Left ventricle myocardium superior (tissue), 1 donor: ENCODE measurements at places on chromosomes 1 and 21. TPM values are rescaled to one million over a fixed set of nuclear protein-coding genes. Genes with fewer than 3 reads are reported as not detected.
A peak's percentile ranks its signal among the peaks of the same experiment; 100 is the strongest.

DNA sequence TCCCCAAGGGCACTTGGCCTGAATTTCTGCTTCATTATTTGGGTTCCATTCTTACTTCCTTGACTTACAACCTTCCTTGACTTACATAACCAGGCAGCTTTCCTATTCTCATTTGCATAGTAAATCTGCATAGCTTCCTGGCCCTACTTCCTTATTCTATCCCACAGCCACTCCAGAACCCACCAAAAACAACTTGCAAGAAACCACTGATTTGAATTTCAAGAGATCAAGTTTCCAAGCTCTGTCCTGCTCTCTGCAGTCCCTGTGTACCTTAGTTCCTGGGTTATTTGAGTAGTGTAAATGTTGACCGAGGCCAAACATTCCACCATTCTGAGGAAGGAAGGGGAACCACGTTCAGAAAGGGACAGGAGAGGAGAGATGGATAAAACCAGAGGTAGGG is 603.3 kb downstream of the PTPRC start:
- DNase-seq = no peak

- DNase-seq = peak; percentile 30
Measured at GRCh38 chr21:15204970-15205286, 140.1 kb upstream of the NRIP1 start.

TDRD5 gene
- total RNA-seq = not detected

DNA sequence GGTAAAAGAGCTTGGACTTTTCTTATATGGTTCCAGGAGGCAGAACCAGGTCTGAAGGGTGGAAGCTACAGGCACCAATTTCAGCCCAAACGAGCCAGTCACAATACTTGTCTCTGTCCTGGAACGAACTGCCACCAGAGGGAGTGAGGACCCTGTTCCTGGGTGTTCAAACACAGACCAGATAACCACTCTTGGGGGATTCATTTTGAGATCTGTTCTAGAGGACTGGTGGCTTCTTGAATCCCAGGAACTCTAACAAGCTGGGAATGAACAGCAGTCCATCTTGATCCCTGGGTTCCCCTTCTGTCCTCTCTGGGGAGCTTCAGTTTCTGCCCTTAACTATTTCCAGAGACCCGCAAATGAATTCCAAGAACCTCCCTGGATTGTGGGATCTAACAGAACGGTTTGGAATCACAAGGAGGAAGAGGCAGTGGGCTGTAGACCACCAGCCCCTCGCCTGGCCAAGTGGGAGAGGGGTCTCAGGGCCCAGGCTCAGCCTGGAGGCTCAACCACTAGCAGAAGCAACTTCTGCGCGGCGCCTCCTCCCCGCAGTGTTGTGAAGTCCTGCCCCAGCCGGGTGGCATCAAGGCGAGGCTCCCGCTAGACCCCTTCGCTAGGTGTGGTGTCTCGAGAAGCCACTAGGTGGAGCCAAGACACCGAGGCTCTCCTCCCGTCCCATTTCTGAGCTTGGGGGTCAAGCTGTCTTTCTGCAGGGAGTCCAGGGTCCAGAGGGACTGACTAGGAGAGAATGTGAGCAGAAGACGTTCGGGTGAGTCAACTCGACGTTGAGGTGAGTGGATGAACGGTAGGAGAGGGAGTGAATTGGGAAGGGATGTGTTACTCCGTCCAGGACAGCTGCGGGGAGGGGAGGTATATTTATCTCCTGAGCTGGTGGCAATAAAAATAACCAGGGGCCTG is 12.1 kb upstream of the NES start:
- peak; percentile 80 for DNase-seq

DNA sequence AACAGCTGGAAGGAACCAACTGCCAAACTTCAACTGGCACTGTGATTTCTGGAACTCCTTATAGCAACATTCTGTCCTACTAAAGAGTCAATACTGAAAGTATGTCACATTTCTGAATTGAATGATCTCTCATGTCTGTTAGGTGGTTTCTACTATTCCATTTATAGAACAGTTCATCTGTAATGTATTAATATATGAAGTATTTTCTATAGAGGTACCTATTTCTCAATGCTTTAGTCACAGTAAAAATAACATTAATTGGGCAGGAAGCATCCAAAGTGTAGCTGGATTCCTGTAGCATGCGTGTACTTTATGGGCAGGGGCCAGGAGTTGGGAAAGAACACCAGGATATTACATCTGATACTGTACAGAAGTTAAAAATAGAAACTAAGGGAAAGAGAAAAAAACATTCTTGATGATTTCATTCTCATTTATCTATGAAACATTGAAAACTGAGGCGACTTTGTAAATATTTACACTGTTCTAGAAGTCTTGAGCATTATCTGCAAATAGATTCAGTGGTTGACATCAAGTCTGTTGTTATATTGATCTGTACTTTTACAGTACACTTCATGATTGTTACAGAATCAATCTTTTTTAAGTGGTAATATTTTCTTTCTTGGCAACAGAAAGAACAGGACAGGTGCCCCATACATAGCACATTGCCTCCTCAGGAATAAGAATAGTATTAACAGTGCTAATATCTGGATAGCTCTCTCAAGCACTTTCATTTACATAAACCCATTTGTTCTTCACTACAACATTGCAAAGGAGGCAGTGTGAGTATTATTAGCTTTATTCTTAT is 6.2 kb upstream of the ZNF281 start:
- no peak for DNase-seq

DNA sequence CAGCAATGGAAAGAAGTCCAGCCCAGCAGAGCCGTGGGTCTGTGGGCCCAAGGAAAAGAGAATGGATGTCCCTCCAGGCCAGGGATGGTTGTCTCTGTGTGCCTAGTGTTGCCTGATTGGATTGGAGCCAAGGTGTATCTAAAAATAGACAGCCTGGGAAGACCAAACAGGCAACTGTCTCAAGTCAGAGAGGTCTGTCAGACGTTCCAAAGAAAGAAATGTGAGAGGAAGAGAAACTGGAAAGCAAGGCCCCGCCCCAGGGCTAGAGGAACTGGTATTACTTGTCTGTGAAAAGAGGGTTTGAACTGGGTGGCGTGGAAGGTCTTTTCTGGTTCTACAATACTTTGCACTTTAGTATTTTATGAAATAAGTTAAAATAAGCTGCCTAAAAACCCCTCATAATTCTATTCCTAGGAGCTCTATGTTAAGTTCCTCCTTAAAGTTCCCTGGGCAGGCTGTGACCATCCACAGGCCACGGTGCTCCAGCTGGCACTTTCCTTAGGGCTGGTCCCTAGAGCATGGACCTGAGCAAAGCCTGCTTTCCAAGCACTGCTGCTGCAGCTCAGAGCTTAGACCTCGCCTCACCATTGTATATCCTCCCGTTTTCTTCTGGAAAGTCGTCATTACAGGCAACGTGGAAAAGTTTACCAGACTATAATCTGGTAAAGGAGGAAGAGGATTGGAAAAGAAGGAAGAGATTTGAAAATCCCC is 151.6 kb downstream of the DISC1 start:
- peak; percentile 47 for DNase-seq
